ENCODE measurements at places on chromosomes 16 and 17.

DNA sequence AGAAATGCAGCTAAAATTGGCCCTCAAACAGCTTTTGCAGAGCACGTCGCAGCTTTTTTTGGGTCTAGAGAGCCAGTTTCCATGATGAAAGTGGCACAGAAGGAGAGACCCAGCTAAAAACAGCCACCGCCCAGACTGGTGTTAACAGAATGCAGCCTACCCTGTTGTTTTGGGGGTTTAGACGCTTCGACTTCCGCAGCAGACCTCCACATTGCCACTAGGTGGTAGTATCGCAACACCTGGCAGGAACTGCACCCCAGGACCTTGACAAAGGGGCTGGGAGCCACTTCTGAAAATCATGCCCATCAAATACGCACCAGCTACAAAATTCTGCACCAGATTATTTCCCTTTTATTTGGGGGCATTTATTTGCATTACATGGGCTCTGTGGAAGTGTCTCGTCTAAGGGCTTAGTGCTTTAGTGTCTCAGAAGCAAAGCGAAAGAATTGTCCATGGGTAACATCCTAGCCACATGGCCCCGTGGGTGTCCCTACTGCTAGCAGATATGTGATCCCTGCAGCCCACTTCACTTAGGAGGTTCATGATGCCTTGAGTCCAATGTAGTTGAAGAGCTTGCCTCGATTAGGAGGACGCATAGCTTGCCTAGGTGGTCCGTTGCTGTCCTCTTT lies 167.1 kb downstream of the HAPSTR1 start:
- DNase-seq: peak; percentile 4

DNA sequence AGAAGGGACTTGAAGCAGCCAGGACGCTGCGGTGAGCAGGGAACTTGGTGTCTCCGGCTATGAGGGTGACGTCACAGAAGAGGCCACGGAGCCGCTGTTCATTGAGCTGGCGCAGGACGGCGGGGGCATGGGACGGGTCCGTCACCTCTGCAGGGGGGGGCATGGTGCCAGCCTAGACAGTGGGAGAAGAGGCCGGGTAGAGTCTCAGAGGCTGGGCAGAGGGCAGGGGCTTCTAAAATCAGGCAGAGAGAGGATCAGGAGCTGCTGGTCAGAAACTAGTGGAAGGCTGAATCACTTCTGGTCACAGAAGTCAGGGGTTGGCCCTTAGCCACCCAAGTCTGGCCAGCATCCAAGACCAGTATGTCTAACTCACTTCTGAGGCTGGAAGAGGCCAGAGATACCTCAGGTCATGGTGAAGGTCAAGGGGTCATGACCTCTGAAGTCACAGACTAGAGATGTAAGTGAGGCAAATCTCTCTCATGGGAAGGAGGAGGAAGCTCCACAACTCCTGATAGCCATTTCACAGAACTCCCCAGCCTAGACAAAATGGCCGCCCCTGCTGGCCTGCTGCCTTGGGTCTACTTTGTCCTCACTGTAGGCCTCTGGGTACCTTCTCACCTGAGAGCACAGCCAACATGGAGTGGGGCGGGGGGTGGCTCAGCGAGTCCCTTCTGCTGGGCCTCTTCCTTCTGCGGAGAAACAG lies 12.6 kb downstream of the ZBTB4 start:
- no peak for DNase-seq

- DNase-seq: no peak
These were observed 48.4 kb upstream of the CRYM start for GRCh38 chr16:21326459-21326858.

DNA sequence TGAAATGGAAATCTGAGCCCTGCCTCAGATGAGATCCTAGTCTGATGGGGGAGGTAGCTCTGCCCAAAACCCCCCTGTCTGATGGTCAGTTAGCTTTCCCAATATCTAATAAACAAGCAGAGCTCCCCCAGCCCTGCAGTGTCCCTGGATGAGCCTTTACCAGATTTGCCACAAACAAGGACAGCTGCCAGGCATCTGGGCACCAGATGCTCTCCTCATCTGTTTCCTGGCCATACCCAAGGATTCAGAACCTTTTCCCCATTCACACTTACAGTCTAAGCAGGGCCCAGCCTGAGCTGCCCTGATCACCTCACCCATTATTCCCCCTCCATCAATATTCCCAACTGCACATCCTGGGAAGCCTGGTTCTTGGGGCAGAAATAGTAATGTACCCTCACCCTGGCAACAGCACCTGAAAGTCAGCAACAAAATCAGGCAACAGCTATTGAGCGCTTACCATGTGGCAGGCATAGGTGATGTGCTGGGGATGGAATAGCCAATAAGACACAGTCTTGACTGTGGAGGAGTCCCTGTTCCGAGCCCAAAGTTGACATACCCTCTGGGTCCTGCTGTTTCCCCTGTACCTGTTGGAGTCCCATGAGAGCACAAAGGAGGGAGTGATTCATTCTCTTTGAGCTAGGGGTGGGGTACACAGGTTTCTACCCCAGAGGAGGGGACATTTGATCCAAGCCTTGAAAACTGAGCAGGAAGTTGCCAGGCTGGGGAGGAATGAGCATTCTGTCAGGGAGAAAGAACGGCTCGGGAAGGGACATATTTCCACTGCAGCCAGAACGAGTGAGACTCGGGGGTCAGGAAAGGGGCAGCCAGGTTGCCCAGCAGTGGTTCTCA lies 147.4 kb downstream of the TMEM132E start:
- peak; percentile 69 for DNase-seq

DNA sequence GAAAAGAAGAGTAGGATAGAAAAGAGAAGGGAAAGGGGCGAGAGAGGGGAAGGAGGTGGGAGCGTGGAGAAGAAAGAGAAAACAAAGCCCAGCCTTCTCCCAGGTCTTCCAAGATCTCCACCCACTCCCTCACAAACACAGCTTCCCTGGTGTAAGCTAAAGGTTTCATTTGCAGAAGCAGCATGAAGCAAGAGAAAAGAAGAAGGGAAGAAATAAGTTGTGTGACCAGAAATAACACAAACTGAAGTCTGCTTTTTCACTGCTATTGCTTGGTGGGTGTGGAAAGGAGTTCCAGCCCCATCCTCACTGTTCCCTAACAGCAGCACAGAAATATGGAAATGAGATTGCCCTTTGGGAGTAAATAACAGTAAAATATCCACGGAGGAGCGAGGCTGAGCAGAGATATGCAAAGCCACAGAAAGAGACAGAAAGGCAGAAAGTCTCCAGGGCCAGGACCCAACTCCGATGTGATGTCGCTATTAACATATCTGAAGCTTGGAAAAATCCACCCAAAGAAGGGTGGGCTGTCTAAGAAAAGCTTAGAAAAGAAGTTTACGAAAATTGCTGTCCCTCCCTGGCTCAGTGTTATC lies 10.3 kb upstream of the GAS7 start:
- DNase-seq: no peak

GRCh38 chr17:69733171-69734012 lies 318.9 kb downstream of the MAP2K6 start:
- DNase-seq: no peak

GRCh38 chr16:50733468-50733867 lies 8.4 kb upstream of the CYLD start:
- no peak for DNase-seq

- no peak for DNase-seq
These were observed 51.2 kb downstream of the RAI1 start for GRCh38 chr17:17732444-17732843.

DNA sequence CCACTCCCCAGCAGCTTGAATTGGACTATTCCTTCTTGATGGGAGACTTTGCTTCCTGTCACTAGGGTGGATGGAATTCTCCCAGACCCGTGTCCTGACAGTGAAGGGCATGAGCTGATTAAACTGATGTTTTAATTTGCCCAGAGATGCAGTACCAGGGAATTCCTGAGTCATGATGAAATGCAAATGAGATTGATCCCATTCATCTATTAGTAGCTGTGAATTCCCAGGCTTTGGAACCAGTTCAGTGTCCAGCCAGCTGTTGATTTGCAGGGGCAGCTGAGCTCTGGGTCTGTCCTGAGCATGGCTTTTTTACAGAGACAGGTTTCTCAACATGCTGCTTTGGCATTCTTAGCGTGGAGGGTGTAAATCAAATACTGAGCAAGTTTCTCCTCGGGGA lies 157.9 kb downstream of the PITPNC1 start:
- no peak for DNase-seq

DNA sequence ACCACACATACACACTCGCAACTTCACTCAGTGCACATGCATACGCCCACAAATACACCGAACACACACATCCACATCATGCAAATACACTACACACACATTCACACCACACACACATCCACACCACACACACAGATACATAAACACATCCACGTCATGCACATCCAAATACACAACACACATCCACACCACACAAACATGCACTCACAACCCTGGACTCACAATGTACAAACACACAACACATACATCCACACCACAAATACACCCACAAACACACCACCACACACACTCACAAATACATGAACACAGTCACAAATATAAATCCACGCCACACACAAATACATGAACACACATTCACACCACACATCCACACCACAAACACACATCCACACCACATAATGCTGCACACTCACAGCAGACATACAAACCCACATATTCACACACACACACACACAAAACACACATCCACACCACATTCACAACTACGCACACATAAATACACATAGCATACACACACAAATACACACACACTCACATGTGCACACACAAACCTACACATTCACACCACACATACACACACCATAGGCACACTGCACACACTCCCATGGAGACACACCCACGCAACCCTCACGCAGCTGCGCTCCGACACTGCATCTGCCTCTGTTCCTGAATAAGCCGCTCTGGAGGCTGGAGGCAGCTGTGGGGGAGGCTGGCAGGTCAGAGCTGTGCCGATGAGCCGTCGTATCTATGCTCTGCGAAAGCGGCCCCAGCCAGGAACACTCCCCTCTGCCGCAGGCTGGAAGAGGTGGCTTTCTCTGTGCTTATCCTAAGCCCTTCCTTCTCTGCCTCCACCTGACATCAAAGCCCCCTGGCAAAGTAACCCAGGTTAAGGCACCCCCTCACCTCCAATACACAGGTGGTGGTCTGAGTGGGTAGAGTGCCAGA lies 141.8 kb downstream of the GRIN2A start:
- no peak for DNase-seq

DNA sequence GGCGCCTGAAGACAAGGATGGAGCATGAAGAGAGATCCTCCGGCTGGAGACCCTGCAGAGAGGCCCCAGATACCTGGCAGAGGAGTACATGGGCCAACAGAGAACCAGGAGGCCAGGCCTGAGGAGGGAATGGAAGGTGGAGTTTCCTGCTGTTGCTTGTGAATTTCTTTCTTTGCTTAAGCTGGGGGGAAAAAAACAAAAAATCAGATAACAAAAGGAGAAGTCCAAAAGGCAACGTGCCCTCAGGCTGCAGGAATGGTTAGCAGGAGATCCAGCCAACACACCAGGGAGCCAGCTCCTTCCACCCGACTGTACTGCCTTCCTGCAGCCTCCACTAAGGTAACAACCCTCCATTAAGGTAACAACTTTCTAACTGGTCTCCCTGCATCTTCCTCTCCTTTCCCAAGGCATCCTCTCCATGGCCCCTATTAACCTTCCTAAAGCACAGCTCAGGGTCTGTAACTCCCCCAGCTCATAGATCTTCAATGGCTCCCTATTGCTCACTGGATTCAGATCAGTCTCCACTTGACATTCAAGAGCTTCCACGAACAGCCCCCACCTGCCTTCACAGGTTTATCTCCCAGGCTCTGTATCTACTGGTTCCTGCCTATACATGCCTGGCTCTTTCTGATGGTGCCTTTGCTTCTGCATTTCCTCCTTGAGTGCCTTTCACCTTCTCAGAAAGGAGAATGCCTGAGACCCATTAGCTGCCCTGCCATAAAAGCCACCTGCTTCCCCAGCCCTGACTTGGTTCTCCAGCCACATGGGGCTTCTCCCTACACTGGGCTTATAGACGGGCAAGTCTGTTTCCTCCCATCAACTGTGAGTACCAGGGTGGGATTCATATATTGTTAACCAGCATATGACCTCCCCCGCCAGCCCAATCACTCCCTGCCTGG lies 725 bp upstream of the ARL5C start:
- no peak for DNase-seq

DNA sequence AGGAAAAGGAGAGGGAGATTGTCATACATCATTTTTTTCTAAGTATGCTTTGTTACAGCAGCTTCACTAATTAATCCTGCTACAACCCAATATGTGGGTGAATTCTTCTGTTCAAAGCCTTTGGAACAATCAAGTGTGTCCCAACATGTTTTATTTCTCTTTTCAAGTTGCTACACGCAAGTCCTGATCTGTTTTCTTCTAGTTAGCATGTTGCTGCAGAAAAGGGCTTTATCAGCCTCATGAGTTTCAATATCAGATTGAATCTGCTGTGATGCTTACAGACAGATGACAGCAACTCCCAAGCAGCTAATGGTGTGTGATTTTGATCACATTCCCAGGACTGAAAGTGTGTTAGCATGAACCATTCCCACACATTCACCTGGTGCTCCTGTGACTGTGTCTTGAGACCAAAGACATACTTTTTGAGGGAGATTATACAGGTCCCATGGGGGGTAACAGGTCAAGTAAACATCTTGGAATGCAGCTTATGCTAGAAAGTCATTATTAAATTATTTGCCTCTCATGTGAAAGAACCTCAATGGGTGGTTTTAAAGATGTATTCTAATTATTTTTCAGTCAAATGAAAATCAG lies 96.9 kb upstream of the KCNJ16 start:
- no peak for DNase-seq

GRCh38 chr17:43915559-43915958 lies 8.2 kb upstream of the MPP2 start:
- no peak for DNase-seq

- no peak for DNase-seq
These were observed 45.3 kb upstream of the MSI2 start for GRCh38 chr17:57210972-57211411.

DNA sequence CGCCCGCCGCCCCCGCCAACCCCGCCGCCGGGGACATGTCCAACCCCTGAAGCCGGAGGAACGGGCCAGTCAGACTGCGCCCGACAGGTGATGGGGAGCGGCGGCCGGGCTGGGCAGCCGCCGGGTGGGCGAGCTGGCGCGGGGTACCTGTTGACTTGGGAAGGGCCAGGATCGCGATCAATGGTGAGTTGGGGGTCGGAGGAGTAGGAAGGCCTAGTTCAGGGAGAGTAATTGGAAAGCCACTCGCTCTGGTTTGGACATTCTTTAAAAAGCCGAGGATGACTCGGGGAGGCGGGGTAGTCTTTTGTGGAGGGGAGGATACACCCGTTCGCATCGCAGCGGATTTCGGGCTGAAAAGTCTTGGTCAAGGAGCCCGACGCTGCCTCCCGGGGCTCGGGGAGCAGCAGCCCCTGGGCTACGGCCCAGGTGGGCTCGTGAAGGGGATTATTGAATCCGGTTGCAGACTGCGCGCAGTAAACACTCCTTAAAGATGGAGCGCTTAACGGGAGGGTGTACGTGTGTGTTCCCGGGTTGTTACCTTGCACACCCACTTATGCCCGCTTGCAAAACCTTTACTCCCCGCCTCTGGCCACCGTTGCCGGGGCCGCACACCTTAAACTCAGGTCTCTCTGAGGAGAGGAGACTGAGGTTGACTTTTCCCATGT lies 123.8 kb downstream of the GOSR1 start:
- DNase-seq: no peak

DNA sequence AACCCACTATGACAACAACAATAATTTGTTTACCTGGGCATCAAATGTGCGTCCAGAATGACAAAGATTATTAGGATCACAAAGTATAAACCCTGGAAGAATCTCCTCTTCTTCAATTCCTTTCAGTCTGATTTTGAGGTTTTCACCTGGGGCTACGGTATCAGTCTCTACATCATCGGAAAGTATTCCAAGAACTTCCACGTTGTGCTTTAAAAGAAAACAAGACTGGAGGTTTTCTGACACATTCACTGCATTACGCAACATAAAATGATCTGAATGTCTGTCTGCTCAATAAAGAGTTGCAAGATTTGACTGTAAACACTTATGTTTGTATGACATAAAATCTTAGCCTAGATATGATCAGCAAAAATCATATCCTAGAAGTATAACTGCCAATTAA lies 26.0 kb upstream of the RSL1D1 start:
- DNase-seq: no peak

Data from NCI-H1694 (cell line).